Posterior cingulate gyrus (tissue), 11 donors: ENCODE measurements at places on chromosomes 11 and 22.

DNA sequence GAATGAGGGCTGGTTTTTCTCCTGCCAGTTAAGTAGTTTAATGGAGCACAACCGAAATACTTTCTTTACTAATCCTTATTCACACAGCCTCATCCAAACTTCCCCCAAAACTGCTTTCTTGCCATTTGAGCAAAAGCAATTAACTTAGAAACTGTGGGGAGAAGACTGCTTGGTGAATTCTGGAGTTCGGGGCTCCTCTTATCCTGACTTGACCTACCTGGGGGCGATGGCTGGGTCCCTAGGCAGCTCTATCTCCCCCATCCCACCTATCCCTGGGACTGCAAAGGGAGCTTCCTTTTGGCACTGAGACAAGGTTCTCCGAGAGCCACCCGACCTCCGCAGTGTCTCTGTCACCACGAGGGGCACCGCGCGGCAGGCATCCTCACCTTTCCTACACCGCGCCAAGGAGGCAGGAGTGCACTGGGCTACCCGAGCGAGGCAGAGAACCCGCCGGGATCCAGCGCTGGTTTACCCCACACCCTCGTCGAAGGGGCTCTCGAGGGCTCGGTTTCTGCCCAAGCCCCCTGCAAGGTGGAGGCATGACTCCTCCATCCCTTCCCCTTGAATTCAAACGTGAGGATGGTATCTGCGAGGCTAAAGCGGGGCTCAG is 759 bp downstream of the DESI1 start:
- peak; percentile 16 for DNase-seq

DNA sequence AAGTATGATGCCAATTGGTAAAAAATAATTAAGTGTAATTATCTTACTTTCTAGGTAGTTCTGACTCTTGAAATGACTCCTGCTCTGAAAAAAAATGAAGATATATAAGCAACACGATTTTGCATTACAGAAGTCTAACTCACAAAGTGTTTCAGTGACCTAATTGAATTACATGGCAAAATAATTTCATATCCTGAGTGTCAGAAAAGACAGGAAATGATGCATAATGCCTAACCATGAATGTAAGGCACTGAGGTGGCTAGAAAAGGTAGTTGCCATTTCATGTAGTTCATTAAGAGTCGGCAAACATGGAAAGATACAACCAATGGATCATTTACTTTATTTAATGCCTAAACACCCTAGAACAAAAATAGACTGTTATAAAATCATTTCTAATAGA is 113.5 kb downstream of the GUCY1A2 start:
- no peak for DNase-seq

DNA sequence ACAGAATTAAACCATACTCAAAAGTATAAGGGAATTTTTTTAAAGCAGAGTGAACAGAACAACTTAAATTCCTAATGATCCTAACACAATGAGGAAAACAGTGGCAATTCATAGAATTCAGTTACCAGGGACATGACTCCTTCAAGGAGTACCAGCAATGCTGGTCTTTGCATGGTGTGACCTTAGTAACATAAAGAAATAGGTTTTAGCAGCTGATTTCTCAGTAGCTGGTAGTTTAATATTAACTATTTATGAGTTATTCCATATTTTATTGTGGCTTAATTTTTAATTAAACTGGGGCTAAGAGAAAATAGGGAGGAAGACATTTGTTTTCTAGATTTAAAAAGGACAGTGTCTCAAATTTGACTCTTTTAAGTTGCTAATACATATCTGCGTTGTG is 30.9 kb downstream of the CHKA start:
- DNase-seq: no peak

GRCh38 chr11:3962406-3962840 is 107.0 kb downstream of the STIM1 start:
- DNase-seq: no peak

- no peak for DNase-seq
These were observed 41.9 kb downstream of the RTN4R start for GRCh38 chr22:20226077-20226716.

DNA sequence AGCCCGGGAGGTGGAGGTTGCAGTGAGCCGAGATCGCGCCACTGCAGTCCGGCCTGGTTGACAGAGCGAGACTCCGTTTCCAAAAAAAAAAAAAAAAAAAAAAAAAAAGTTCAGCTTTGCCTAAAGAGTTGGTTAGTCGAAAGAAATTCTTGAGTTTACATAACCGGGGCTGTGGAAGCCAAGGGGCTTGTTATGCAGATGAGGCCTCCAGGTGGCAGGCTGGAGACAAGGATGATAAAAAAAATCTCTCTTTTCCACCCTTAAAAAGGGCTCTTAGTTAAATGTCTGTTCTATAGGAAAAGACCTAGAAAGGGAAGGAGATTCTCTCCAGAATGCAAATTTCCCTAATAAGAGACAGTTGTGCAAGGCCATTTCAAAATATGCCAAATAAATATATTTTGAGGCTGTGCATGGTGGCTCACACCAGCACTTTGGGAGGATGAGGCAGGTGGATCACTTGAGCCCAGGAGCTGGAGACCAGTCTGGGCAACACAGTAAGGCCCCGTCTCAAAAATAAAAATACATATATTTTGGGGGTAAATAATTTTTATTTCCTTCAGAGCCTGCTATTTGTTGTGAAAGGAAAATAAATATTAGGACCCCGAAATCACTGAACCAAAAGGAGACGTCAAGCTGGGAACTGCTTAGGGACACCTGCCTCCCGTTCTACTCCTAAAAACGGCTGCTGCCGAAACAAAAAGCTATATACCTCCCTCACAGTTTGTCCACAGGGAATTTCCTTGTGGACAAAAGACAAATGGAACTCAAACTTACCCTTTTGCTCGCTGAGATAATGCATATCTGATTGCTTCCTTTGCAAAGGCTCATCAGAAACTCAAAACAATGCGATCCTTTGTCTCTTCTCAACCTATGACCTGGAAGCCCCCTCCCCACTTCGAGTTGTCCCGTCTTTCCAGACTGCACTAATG is 2.4 kb upstream of the IFITM2 start:
- no peak for DNase-seq

- peak; percentile 33 for DNase-seq
These were observed 11.7 kb downstream of the RAC2 start for GRCh38 chr22:37232140-37232998.

DNA sequence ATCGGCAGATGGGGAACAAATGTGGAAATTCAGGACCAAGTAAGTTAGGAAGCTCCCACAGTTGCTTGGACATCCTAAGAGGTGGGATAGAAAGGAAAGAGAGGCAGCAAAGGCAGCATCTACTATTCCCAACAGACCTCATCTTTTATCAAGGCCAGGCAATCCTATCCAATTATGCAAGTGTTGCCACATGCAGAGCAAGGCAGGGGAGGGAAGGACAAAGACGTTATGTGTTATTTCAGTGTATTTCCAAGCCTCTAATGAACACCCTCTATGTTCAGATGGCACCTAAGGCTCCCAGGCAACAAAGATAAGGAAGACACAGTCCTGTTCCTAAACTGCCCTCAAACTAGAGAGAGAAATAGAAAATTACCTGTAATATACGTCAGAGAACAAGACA is 9.2 kb downstream of the TIGD3 start:
- DNase-seq: no peak

DNA sequence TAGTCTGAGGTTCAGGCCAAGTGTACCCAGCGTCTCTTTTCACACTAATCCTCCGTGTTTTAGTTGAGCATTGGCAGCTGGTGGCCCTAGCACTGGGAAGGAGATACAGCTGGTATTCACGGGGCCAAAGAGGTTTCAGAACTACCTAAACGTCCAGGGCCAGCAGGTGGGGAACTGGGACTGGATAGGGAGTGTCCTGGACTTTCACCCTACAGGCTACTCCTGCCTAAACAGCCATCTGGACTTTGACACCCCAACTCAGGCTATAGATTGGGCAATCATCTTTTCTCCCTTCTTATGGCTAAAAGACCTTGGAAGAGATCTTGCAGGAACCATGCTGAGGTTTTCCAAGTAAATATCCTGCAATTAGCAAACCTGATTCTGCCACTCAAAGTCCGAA is 2.8 kb downstream of the SPON1 start:
- no peak for DNase-seq

DNA sequence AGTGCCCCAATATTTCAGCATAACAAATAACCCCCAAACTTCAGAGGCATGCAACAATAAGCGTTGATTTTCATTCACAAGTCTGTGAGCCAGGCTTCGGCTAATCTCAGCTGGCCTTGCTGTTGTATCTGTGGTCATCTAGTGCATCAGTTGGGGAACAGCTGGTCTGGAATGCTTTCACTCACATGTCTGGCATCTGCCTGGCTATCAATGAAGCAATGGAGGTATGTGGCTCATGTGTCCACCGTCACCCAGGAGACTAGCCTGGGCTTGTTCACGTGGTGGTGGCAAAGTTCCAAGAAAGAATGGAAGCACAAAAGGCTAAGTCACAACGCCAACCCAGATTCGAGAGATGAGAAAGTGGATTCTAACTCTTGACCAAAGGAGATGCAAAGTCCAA is 304.8 kb upstream of the ISX start:
- DNase-seq: no peak

GRCh38 chr22:26023104-26023775 is 146.0 kb upstream of the SEZ6L start:
- DNase-seq: no peak

GRCh38 chr22:46824980-46825544 is 62.6 kb downstream of the TBC1D22A start:
- no peak for DNase-seq

GRCh38 chr11:2644844-2645778 is 54.7 kb downstream of the KCNQ1OT1 start:
- no peak for DNase-seq
